H1 (cell line): ENCODE measurements at places on chromosomes 3 and 15. TPM values are rescaled to one million over a fixed set of nuclear protein-coding genes. Genes with fewer than 3 reads are reported as not detected.
A peak's percentile ranks its signal among the peaks of the same experiment; 100 is the strongest.

- DNase-seq, result peak; percentile 87
- H3K27me3 ChIP-seq, result no peaks in the 10 kb centered on the region
- H3K36me3 ChIP-seq, result no peaks in the 10 kb centered on the region
Observed at GRCh38 chr15:72117486-72118016, 399 bp downstream of the MYO9A start.

GRCh38 chr3:46709157-46709654, 8.0 kb downstream of the TMIE start:
- no peak overlapping the region for H3K4me3 ChIP-seq
- H3K4me1 ChIP-seq, result no peaks in the 10 kb centered on the region
- H3K36me3 ChIP-seq, result no peaks in the 10 kb centered on the region
- DNase-seq, result no peak
- H3K27me3 ChIP-seq, result no peaks in the 10 kb centered on the region; the same call in 1 of the 2 replicates

GRCh38 chr3:95200384-95200783, 1137.5 kb downstream of the NSUN3 start:
- no peak overlapping the region for H3K27ac ChIP-seq
- no peak overlapping the region for H3K4me3 ChIP-seq

Gene ACKR4
- total RNA-seq, result not detected in 2 replicates

Gene CLDN18
- not detected in 2 replicates for total RNA-seq
